Amniotic stem cell (primary cell): ENCODE measurements at places on chromosomes 12 and 14.

- no peak for DNase-seq
Observed at GRCh38 chr14:101499080-101499479, 62.2 kb upstream of the DIO3 start.

- no peak for DNase-seq
Observed at GRCh38 chr14:94163796-94164195, 10.3 kb upstream of the PPP4R4 start.

- DNase-seq, result no peak
Observed at GRCh38 chr12:132483612-132484011, 6.3 kb upstream of the FBRSL1 start.

GRCh38 chr12:108270035-108270848 is 68.9 kb downstream of the CMKLR1 start:
- DNase-seq, result no peak

GRCh38 chr14:55715889-55716288 is 135.9 kb downstream of the KTN1 start:
- DNase-seq, result peak; percentile 47
